ENCODE measurements at places on chromosomes 4 and X.

DNA sequence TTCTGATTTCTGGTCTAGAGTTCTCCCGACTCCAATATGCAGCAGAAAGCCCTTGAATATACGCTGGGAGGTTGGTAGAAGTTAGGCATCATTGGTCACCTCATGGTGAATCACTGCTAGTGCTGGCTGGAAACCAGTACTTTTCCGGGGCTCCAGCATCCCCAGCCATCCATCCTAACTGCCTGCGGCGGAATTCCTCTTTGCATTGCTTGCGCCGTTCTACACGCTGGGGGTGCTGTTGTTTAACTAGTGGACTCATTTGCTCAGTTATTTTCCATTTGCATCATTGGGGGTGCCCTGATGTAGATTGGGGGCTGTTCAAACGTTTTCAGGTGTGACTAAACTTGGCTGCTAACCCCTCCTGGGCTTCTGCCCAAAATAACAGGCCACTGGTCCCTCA lies 23.3 kb upstream of the GPR50 start:
- DNase-seq = no peak

- DNase-seq = no peak
These were observed 829.9 kb downstream of the FAT4 start for GRCh38 chr4:126144543-126145237.

GRCh38 chrX:47958761-47959342 lies 44.9 kb downstream of the ZNF182 start:
- DNase-seq = peak; percentile 25

DNA sequence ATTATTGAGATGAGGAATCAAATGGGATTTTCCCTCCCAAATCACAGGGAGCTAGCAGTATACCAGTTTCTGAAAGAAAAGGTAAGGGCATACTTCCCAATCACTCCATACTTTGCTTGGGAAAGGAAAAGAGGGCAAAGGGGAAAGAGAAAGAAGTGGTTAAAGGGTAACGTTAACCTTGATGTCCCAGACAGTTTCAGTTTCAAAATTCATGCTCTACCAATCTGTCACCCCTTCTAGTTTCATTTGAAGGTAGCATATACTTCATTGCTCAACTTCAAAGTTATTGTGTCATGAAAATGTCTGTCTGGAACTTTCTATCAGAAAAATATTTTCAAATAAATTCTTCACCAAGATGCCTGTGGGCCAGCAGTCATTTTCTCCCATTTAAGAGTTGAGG lies 16.0 kb downstream of the TNMD start:
- no peak for DNase-seq

DNA sequence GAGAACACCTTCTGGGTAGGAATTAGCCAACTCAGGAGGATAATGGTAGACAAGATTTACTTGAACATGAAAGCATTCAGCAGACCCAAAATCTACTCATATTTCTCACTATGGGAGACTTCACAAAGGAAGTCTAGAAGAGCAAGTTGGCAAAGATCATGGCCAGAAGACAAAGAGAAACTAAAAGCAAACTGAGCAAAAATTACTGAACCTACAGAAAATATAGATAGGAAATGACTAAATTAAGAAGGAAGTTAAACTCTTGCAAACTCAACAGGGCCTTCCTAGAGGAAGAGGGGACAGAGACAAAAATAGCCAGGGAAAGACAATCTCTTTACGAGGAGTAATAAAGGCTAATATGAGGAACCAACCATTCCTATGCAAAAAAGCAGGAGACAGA lies 18.7 kb downstream of the CORIN start:
- no peak for DNase-seq

- DNase-seq = no peak
These were observed 2039.9 kb upstream of the TENM3 start for GRCh38 chr4:180203349-180203748.

GRCh38 chr4:121758925-121759568 lies 5.9 kb downstream of the SMIM43 start:
- no peak for DNase-seq

DNA sequence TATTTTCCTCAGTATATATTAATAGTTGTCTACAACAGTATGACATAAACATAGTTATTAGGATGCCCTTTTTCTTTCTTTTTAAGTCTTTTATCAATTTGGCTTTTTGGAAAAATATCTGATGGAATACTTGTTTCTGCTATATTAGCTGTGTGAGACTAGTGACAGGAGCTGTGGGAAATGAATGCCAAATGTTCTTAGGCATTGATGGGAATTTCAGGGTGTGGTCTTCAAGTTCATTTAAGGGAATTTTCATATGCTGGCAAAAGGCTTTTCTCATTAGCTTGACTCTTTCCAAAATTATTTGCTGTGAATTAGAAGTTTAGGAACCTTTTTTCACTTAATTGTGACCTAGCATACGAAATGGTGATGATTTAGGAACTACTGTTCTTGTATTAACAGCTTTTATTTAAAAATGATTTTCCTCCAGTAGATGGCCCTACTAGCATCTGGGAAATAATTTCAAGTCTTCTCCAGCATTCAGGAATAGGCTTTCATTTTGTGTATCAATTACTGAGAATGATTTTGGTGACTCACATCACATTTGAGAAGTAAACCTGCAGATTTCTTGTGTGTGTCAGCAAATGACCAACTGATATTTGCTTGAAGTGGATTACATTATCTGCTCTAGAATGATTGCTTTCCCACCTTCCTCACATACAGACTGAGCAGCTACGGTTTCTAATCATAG lies 70.9 kb downstream of the HTT start:
- no peak for DNase-seq

- no peak for DNase-seq
These were observed 97.9 kb upstream of the METTL14 start for GRCh38 chr4:118587116-118587831.

DNA sequence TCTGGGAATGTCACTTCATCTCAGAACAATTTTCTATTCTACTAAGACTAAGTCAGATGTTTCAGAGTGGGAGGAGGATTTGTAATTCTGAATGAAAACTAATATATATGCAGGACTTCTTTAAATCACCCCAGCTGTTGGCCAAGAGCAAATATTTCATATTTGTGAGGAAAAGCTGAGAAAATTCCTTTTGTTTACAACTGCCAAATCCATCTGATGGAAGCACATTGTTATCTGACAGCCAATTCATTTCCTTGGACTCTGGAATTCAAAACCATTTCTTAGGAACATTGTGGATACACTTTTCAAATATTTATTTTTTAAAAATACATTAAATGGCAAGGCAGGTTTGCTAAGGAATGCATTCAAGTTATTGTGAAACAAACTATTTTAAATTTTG lies 8.0 kb downstream of the SLIT2 start:
- no peak for DNase-seq

DNA sequence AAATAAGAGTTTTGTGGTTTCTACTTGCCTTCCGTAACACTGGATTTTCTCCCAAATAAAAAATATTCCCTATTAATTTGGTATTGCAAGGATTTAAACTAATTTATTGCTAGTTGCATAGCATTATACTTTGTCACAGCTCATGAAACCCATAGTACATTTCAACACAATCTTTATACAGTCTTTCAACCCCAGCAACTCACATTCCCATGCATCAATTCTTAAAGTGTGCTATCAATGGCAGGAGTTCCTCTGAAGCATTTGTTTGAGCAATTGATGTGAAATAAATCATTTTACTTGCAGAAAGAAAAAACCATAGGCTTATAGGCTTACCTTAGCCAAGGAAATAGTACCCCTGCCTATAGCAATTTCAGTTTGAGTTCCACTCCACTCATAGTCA lies 251.9 kb downstream of the PAPSS1 start:
- no peak for DNase-seq

DNA sequence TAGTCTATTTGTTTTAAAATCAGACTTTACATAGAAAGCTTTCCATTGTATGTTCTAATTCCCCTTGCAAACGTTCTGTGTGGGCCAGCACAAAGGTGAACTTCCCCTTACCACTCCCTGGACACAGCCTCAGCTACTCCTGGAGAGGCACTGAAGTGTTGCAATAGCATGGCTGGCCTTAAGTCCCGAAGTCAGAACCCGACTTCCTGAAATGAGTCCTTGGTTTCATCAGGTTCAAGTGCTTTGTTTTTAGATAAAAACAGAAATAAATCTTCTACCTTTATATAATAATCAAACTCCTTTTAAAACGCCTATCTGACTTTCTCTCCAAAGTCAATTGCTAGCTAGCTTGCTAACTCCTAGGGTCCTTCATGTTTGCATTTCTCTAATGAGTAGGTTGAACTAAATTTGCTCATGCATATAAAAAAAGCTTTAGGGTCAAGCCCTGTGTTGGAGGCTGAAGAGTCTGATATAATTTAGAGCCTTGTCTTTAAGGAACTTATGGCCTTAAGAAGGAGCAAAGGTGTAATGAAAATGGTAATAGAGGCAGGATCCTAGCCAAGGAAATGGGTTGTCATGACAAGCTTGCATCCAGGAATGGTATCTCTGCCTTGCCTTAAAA lies 9.0 kb downstream of the BMP3 start:
- no peak for DNase-seq

- no peak for DNase-seq
These were observed 660 bp upstream of the COL25A1 start for GRCh38 chr4:109303140-109303496.

DNA sequence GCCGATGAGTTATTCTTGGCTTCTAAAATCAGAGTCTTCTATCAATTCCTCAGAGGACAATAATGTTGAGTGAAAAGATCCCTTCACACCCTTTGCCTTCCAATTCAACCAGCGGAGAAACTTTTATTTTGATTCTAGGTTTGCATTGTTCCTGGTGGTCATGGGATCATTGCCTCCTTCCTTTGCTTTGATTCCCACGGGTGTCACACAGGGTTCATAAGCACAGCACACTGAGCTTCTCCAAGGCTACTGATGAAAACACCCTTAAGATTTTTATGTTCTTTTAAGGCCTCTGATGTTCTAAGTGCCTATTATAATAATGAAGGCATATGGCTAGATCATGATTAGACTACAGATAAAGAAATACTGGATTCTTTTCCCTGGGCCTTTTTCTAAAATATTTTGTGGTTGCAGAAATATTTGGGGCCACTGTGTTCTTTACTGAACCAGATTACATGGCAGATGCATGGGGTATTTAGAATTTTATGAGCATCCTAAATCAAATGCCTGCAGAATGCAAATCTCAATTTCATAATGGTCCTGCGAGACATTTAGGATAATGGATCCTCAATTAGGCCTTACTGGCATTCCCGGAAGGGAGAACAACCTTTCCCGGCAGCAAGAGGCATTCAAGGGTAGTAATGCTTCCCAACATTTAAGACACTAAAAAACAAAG lies 43.9 kb upstream of the FGFBP2 start:
- no peak for DNase-seq

GRCh38 chr4:147571036-147571770 lies 46.0 kb upstream of the TMEM184C start:
- no peak for DNase-seq

All from CD4-positive, alpha-beta T cell treated with Interferon gamma for 1 hour (primary cell).